ENCODE measurements at places on chromosomes 12 and 14. TPM values are rescaled to one million over a fixed set of nuclear protein-coding genes. Genes with fewer than 3 reads are reported as not detected.

DNA sequence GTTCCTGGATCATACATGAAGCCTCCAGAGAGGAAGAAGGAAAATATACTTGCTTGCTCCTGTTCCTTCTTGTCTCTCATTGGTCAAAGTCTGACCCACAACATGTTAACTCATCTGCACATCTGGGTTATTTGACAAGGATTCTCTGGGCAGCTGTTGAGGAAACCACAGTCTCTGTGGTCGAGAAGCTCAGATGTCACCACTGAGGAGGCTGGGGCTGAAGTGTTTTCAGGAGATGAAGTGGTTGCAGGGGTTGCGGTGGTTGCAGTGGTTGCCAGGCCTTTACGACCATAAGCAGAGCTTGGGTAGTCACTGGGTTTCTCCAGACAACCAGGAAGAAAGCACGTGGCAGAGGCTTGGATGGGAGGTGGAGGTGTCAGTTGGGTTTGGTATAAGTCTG lies 265.0 kb upstream of the LRIG3 start:
- H3K4me3 ChIP-seq, result no peak overlapping the region
- no peaks in the 10 kb centered on the region for H3K4me1 ChIP-seq
- no peaks in the 10 kb centered on the region for H3K36me3 ChIP-seq

GRCh38 chr12:113130457-113131135 lies 5.0 kb downstream of the RASAL1 start:
- H3K4me3 ChIP-seq, result no peak overlapping the region
- no peak for DNase-seq
- H3K36me3 ChIP-seq, result no peaks in the 10 kb centered on the region
- H3K27me3 ChIP-seq, result peaks cover 12% of the 10 kb centered on the region
- no peaks in the 10 kb centered on the region for H3K4me1 ChIP-seq

GRCh38 chr12:38601949-38602348 lies 285.4 kb downstream of the ALG10B start:
- H3K4me3 ChIP-seq, result no peak overlapping the region
- no peak overlapping the region for H3K27ac ChIP-seq
- H3K27me3 ChIP-seq, result no peaks in the 10 kb centered on the region

The ART4 gene
- polyA plus RNA-seq, result 0.03 TPM

The LHX5 gene
- polyA plus RNA-seq, result 1.4 TPM

- H3K27me3 ChIP-seq, result no peaks in the 10 kb centered on the region
- H3K4me3 ChIP-seq, result peak overlapping the region; percentile 17
- peaks cover 7% of the 10 kb centered on the region for H3K36me3 ChIP-seq
These were observed 24.6 kb downstream of the TPCN1 start for GRCh38 chr12:113245695-113246477.

GRCh38 chr12:58097741-58098140 lies 156.4 kb downstream of the ATP23 start:
- H3K27me3 ChIP-seq, result no peaks in the 10 kb centered on the region
- no peak overlapping the region for H3K27ac ChIP-seq
- no peak for DNase-seq
- H3K4me3 ChIP-seq, result no peak overlapping the region

DNA sequence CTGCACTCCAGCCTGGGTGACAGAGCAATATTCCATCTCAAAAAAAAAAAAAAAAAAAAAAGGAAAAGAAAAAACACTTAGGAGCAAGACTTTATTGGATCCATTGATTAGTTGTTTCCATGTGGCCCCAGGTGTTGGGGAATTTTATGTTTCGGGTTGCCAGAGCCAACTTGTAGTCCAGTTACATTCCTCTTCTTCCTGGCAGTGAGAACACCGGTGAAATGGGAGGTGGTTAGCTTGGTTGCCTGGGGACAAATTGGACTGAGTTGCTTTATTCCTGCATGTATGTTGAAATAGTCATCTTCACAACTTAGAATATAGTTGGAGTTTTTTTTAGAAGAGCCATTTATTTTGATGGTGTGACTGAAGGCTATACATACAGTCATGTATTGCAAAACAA lies 12.6 kb downstream of the RCOR1 start:
- DNase-seq, result no peak
- H3K27ac ChIP-seq, result no peak overlapping the region
- H3K4me1 ChIP-seq, result no peaks in the 10 kb centered on the region
- H3K4me3 ChIP-seq, result no peak overlapping the region
- no peaks in the 10 kb centered on the region for H3K27me3 ChIP-seq

The MYO1H gene
- polyA plus RNA-seq, result 0.08 TPM

DNA sequence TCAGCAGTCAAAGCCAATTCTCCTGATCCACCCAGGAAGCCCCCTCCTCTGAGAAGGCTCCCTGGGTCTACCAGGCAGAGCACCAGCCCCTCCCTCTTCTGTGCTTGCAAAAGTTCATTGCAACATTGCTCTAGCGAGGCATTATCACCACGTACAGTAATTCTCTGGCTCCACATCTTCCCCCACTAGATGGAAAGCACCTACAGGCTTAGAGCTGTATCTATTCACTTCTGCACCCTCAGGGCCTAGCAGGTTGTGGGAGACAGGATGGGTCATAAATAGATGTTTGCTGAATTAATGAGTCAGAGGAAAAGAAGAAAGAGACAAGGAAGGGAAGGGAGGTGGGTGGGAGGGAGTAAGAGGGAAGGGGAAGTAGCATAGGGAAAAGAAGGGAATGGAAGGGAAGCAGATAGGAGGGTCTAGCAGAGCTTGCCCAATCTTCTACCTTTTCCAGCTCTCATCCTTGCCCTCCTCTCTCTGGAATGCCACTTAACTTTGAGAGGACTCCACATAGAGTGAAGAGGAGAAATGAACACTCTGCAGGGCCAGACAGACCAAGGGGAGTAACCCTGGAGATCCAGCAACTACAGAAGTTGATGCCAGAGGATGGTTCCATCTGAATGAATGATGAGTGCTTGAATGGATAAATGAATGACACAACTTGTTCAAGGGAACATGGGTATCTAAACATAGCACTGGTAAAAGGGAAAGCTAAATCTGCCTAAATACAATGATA lies 42.0 kb upstream of the NT5DC3 start:
- no peaks in the 10 kb centered on the region for H3K4me1 ChIP-seq
- no peaks in the 10 kb centered on the region for H3K27me3 ChIP-seq
- no peak for DNase-seq
- no peaks in the 10 kb centered on the region for H3K36me3 ChIP-seq
- H3K4me3 ChIP-seq, result no peak overlapping the region

The LRRC10 gene
- not detected for polyA plus RNA-seq

GRCh38 chr12:48038085-48038484 lies 33.8 kb upstream of the COL2A1 start:
- DNase-seq, result no peak
- H3K27me3 ChIP-seq, result no peaks in the 10 kb centered on the region
- no peak overlapping the region for H3K4me3 ChIP-seq
- no peaks in the 10 kb centered on the region for H3K4me1 ChIP-seq

The WNK1 gene
- 13.2 TPM for polyA plus RNA-seq

All from stomach (tissue), 19 donors.